ENCODE measurements at places on chromosomes 5 and 9.

DNA sequence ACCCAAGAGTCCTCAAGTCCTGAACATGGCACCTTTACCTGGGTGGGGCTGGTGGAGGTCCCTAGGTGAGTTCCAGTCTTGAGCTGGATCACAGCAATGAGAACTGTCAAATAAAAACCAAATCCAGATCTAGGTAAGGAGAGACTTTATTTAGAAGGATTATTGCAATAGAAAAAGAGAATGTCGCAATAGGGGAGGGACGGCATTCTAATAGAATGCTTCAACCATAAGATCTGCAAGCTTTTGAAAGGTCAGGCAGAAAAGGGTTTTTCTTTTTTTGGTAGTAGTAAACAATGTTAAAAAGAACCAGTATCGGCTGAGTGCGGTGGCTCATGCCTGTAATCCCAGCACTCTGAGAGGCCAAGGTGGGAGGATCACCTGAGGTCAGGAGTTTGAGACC is 5.2 kb upstream of the GCNT1 start:
- no peak for DNase-seq

GRCh38 chr9:5879419-5880181 is 11.1 kb upstream of the MLANA start:
- peak; percentile 75 for DNase-seq

DNA sequence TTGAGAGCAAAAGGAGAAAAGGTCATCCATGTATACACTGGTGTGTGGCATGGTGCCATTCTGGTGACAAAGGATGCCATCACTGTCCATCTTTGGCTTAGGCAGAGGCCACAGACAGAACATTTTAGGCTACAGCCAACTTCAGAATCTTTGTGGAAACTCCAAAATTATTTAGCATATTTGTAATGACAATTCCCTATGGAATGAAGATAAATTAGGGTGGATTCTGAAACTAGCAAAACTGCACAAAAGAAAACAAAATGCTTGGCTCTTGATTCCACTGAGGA is 92.5 kb downstream of the FBXW11 start:
- DNase-seq = no peak

- DNase-seq = no peak
Observed at GRCh38 chr9:69981686-69982445, 61.8 kb upstream of the MAMDC2 start.

DNA sequence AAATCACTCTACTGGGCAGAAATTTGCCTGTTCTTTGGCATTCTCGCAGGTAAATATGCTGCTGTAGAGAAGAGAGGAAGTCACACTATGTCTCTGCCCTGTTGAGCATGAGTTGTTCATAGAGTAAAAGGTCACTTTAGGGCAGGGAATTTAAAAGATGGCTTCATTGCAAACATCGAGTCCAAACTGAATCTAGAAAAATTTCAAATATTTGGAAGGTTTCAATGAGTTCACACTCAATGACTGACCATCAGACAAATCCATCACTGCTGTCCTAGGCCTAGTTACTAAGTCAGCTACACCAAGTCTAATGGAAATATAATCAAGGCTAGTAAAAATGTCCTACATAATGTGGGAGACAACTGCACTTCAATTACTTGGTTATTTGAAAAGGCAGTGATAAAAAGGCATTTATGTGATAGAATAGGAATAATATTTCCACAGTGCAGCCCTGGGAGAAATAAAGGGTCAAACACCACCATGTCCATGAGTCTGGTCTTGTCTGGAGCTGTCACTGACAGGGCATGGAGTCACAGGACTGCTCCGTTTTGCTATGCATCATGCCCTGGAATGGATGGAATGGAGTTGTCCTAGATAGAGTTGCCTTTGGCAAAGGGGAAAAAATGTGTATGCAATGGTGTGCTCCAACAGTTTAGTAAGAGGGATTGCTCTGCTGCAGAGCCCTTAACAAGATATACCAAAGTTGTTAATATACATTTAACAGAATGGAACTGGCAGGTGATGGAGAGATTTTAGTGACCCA is 218.5 kb upstream of the DAPK1 start:
- no peak for DNase-seq

- DNase-seq = no peak
Observed at GRCh38 chr5:145661737-145662485, 173.2 kb downstream of the PRELID2 start.

- no peak for DNase-seq
Observed at GRCh38 chr9:127055745-127056402, 66.6 kb downstream of the ANGPTL2 start.

GRCh38 chr9:116300360-116300870 is 146.8 kb downstream of the PAPPA start:
- no peak for DNase-seq

- DNase-seq = no peak
Observed at GRCh38 chr9:69719367-69719766, 40.4 kb downstream of the PTAR1 start.

DNA sequence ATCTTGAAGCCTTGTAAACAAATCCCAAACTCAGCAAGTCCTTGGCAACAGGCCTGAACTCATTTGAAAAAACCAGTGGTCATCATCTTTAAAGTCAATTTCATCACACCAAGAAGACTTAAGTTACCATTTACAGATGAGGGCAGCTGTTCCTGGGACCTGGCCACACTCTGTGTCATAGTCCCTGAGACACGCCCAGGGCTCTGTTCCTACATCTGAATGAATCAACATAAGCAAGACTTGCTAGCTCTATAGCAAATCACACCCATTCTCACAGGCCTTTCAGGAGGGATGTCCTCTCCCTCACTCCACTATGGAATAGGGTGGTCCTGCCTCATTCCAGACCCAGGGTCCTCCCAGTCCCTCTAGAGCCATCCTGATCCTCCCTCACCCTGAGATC is 142.8 kb downstream of the NSG2 start:
- DNase-seq = peak; percentile 26

- DNase-seq = no peak
Observed at GRCh38 chr5:73968729-73969128, 342.7 kb downstream of the ARHGEF28 start.

DNA sequence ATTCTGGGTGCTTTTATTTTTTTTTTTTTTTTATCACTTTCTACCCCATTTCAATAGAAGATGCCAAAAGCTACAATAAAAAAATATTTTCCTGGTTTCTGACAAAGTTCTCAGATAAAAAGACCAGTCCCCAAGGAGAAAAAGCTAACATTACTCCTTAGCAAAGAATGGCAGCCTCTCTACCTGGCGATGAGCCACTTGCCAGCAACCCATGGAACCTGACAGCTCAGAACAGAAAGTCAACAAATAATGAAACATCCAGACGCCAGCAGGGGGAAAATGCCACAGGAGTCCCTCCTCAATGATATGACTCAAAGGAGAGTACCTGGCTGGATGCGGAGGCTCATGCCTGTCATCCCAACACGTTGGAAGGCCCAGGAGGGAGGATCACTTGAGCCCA is 123.2 kb downstream of the MYO10 start:
- DNase-seq = peak; percentile 35

- DNase-seq = no peak
Observed at GRCh38 chr5:169223595-169223953, 77.4 kb downstream of the SLIT3 start.

DNA sequence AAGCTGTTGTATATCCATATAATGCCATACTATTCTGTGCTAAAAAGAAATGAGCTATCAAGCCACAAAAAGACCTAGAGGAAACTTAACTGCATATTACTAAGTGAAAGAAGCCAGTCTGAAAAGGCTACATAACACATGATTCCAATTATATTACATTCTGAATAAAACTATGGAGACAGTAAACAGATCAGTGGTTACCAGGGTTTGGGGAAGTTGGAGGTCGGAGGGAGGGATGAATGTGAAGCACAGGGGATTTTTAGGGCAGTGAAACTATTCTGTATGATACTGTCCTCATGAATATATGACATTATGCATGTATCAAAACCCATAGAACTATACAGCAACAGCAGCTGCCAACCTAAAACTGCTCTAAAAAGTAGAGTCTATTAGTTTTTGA is 5.6 kb upstream of the RFK start:
- no peak for DNase-seq

- DNase-seq = no peak
Observed at GRCh38 chr9:13035822-13036221, 243.7 kb downstream of the MPDZ start.

- DNase-seq = no peak
Observed at GRCh38 chr5:96293966-96294883, 138.8 kb downstream of the PCSK1 start.

DNA sequence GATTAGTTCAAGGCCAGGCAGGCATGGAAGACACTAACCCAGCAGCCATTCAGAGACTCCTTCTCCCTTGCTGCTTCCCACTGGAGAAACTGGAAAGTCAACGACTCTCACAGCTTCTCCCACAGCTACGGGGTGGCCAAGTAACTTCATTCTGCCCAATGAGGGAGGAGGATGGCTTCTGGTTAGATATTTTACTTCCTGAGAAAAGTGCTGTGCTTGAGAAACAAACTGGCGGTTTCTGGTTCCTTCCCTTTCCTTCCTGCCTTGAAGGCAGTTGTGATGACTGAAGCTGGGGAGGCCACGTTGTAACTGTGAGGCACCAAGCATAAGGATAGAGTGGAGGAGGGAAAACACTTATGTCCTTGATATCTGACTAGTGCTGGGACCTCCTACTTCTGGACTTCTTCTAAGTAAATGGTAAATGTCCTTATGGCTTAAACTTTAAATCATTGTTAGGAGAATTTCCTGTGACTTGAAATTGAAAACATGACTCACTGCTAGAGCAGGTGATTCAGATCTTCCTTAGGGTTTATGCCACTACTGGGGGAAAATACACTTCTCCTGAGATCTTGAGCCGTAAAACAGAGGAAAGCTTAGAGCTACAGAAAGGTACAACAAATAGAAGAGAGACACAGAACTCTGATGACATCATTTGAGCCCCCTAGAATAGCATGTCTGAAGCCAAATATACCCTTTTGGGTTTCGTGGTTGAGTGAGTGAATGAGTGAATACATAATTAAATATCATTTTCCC is 3.1 kb upstream of the GNPDA1 start:
- no peak for DNase-seq

DNA sequence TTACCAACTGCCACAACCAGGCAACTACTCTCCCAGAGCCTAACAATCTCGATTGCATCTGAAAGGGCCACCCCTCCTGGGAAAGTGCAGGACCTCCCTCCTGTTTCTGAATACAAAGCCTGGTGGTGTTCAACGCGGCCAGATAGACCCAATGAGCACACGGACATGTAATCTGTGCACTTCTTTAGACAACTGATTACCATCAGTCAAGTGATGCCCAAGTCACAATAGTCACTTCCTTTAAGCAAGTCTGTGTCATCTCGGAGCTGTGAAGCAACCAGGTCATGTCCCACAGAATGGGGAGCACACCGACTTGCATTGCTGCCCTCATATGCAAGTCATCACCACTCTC is 739 bp downstream of the C9orf72 start:
- DNase-seq = no peak

DNA sequence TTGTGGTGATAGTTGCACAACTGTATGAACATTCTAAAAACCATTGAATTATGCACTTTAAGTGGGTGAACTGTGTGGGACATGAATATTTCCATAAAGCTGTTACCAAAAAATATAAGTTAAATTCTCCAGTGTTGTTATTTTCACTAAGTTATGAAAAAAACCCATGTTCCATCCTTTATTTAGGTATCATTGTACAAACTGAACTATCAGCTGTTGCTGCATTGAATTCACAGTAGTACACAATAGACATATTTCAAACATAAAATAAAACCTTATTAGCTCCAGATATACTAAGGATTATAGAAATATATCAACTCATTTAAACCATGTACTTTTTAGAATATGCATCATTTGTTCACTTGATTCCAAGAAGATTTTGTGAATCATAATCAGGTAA is 192.1 kb downstream of the COMMD10 start:
- DNase-seq = no peak

- no peak for DNase-seq
Observed at GRCh38 chr5:110032376-110032775, 342.6 kb downstream of the MAN2A1 start.

- no peak for DNase-seq
Observed at GRCh38 chr9:111832449-111832848, 37.7 kb upstream of the SHOC1 start.

DNA sequence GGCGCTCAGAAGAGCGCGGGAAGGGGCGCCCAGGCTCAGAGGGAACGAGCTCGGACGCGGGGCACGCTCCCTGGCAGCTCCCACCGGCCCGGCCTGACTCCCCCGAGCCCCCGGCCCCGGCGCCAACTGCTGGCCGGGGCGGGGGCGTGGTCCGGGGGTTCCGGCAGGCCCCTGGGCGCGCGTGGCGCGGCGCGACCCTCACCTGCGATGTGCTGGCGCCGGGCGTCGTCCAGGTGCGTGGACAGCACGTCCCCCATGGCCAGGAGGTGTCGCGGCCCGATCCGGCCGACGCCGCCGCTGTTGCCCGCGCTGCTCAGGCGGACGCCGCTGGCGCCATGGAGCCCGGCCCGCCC is 43.5 kb upstream of the STXBP1 start:
- no peak for DNase-seq

GRCh38 chr5:17364987-17365810 is 132.8 kb upstream of the TAF11L2 start:
- DNase-seq = no peak

- no peak for DNase-seq
Observed at GRCh38 chr5:45334939-45335338, 361.2 kb downstream of the HCN1 start.

- no peak for DNase-seq
Observed at GRCh38 chr5:9430306-9430705, 115.6 kb downstream of the SEMA5A start.

GRCh38 chr5:143183989-143184388 is 219.5 kb downstream of the NR3C1 start:
- no peak for DNase-seq

DNA sequence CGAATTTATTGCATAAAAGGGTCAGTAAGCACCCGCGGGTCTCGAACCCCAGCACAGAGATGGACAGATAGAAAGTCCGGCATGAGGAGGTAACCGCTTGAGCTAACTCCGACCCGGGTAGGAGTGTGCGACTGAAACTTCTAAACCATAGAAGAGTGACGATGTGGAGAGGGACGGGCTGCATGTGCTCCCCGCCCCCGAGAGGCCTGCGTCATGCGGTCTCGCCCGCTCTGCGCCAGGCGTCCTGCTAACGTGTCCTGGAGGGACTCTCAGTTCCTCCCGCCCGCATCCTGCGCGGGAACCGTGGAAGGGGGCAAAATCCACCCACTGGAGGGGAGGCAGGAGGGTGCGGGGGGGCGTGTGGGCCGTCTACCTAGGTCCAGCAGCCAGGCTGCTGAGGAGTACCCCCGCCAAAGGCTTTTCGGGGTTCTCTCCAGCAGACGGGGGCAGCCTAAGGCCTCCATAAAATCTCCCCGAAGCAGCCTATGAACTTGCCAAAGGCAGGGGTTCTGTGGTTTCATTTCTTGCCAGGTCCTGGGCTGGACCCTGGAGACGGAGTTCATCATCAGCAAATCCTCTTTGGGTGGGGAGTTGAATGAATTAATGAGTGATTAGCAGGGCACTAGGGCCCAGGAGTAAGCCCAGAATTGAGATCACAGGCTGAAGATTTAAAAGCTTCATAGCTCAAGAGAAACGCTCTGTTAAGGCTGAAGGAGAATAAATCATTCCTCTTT is 51.9 kb downstream of the TGFBI start:
- peak; percentile 51 for DNase-seq
